ENCODE measurements at places on chromosomes 2 and 18.

DNA sequence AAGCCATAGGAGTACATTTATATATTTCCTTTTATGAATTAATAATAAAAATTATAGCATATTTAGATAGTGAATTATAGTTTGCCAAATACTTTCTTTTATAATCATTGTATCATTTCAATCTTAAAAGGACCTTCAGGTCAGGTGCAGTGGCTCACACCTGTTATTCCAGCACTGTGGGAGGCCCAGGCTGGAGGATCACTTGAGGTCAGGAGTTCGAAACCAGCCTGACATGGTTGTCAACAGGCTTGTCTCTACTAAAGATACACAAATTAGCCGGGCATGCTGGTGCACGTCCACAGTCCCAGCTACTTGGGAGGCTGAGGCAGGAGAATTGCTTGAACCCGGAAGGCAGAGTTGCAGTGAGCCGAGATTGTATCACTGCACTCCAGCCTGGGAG, 19.7 kb downstream of the APOB start:
- DNase-seq = no peak

- DNase-seq = no peak
Measured at GRCh38 chr18:28972333-28972907, 795.5 kb upstream of the CDH2 start.

GRCh38 chr2:47697000-47697601, 85.8 kb upstream of the MSH6 start:
- DNase-seq = no peak

DNA sequence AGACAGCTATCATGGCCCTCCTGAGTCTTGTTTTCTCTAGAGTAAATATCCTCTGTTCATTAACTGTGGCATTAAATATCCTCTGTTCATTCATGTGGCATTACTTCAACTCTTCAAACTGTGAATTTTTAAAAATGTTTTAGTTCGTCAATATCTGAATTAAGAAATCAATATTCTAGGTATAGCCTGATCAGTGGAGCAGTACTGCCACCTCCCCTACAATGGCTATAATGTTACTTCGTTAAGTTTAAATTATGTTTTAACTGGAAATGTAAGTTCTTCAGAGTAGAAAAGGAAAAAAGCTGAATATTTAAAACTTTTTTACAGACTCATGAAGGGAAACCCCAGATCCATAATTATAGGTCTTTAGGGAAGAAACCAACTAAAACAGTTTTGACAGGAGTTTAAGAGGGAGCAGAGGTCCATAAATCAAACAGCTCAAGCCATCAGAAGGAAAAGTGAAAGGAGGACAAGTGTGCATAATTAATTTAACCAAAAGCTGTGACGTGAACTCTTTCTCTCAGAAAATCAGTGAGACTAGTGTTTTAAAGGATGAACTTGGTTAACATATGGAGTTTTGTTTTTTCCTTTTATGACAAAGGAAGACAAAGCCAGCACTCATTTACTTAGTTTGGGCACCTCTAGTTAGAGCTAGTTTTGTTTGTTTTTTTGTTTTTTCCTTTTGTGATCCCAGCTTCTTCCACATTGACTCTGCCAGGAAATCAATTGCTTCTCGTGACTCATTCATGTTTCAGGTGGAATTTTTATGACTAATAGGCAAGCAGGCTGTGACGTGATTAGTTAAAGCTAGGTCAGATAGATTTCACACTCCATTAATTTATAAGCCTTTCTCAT, 44.9 kb downstream of the RBBP8 start:
- no peak for DNase-seq

GRCh38 chr2:72745679-72746368, 80.0 kb downstream of the EXOC6B start:
- peak; percentile 4 for DNase-seq

GRCh38 chr2:149330127-149331022, at the start of gene LYPD6:
Gene LYPD6 (plus strand): TSS chr2:149330587. CDS start chr2:149437709, 107,122 bp downstream.
- DNase-seq = no peak

DNA sequence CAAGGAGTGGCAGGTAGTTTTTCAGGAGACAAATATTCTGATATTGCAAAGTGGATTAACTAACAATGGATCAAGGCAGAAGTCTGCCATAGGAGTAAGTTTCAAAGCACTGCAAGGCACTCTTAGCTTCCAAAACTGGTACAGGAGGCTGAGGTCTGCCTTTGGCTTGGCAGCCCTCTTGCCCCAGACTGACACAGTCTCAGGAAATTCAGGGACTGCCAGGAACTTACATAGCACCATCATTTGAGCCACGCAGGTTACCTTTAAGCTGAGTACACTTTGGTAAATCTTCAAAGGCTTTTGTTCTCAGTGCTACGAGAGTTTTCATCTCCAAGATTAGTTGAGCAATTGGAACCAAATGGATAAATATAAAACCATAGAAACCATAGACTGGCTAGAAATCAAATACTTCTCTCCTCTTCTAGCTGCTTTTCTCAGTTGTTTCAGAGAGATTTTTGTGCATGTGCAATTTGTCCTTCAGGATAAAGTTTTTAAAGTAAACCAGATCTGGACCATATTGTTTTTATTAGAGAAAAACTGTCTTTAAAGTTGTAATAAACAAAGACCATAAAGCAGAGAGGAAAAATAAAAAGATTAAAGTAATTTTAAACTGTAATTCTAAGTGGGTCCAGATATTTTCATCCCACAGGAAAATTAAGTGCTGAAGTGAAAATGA, 18.8 kb downstream of the ANKRD29 start:
- DNase-seq = no peak

DNA sequence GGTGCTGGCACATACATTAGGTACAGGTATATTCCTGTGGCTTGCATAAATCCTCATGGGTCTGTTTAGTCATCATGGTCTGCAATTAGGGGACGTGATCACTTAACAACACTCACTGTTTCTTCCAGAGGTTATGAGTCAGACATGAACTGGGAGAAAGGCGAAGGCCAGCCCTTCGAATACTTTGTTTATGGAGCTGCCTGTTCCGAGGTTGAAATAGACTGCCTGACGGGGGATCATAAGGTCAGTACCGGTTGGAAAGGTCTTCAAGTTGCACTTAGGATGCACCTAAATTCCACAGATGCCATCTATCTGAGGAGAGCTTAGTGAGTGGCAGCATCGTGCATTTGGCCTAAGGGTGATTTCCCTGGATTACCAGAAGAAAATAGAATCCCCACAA, 76.9 kb downstream of the AOX1 start:
- no peak for DNase-seq

- DNase-seq = no peak
Measured at GRCh38 chr2:3149441-3150217, 228.0 kb downstream of the EIPR1 start.

GRCh38 chr2:44778221-44778654, 163.3 kb upstream of the SIX3 start:
- no peak for DNase-seq

- no peak for DNase-seq
Measured at GRCh38 chr2:144583381-144583729, 63.4 kb upstream of the ZEB2 start.

- DNase-seq = peak; percentile 42
Measured at GRCh38 chr2:113700186-113700841, 56.1 kb downstream of the SLC35F5 start.

DNA sequence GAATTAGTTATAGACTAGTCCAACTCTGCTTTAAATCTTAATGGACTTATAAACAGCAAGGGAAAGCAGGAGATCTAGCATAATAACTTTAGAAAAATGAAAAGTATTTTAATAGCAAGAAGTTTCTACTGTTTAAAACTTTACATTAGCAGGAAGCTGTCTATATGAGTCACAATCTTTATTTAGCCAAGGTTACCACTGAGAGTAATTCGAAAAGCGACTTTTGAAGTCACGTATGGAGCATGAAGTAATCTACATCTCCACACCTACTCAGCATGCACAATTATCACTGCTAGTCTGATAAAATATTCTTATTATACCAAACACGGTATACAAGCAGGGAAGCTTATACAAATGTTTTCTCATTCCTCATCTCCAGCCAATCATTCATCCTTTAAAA, 515.4 kb upstream of the SOX11 start:
- no peak for DNase-seq

GRCh38 chr2:198930170-198930569, 527.6 kb downstream of the SATB2 start:
- no peak for DNase-seq

GRCh38 chr2:233013027-233013461, at the start of gene NGEF:
Gene NGEF (minus strand): TSS chr2:233013256. CDS start chr2:232974890, 38,366 bp downstream.
- no peak for DNase-seq

- no peak for DNase-seq
Measured at GRCh38 chr18:6561862-6562291, 147.2 kb upstream of the L3MBTL4 start.

- no peak for DNase-seq
Measured at GRCh38 chr2:191347881-191348280, 102.7 kb downstream of the MYO1B start.

- no peak for DNase-seq
Measured at GRCh38 chr18:78794071-78794430, 185.6 kb upstream of the SALL3 start.

- DNase-seq = no peak
Measured at GRCh38 chr2:241851325-241852115, 7.2 kb downstream of the PDCD1 start.

- no peak for DNase-seq
Measured at GRCh38 chr18:75198036-75198435, 10.9 kb downstream of the PTGR3 start.

GRCh38 chr2:68987021-68987503, 12.6 kb downstream of the GKN1 start:
- DNase-seq = no peak

- DNase-seq = no peak
Measured at GRCh38 chr18:50461251-50461650, 86.4 kb downstream of the SKA1 start.

DNA sequence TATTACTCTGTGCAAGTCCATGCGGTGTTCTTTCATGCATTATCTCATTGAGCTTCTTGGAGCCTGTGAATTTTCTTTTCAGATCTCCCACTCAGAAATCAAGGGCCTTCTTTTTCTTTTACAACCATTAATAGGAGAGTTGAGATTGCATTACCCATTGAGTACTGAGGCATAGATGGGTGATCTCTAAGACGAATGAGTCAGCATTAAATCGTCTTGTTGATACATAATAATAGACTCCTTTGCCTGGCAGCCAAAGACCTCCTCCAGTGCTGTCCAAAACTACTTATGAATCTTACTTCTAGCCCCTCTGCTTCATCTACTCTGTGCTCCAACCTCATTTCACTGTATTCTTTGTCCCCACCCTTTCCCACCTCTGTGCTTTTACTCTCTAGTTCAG, 180.5 kb downstream of the AGPS start:
- DNase-seq = no peak

DNA sequence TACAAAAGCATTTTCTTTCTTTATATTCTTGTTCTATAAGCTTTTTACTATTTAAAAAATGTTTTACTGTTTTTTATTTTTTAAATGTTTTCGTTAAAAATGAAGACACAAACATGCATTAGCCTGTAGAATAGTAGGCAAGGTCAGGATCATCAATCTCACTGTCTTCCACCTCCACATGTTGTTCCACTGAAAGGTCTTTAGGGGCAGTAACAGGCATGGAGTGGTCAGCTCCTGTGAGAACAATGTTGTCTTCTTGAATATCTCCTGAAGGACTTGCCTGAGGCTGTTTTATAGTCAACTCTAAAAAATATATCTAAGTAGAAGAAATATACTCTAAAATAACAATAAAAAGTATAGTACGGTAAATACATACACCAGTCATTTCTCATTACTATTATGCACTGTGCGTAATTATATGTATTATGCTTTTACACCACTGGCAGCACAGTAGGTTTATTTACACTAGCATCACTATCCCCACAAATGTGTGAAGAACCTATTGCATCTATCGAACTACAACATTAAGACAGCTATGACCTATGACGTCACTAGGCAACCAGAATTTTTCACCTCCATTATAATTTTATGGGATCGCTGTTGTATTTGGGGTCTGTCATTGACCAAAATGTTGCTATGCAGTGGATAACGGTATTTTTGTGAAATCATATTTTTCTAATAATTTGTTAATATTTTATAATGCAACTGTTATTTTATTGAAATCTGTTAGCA, 764.3 kb downstream of the METTL4 start:
- DNase-seq = no peak

Measured in CD4-positive, alpha-beta T cell treated with Interleukin-6 at 100 ng/mL for 8 hours (primary cell).